ENCODE measurements at places on chromosomes 3 and 15.

DNA sequence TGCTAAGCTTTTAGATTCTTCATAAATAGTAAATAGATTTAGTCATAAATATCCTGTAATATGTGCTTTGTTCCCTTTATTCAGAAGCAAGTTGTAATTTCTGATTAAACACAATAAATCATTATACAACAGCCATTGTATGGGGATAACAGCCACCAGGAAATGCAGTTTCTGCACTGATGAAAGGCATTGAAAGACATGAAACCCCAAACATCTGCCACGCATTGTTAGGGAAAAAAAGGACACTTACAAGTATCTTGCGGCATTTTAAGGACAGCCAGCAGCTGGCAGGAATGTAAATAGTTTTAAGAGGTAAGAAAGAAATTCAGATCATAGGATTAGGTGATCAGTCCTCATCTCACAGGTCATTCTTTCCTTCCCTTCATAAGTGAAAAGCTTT lies 801.1 kb upstream of the LMCD1 start:
- no peak for DNase-seq

- DNase-seq, result no peak
Measured at GRCh38 chr15:56286213-56286612, 42.5 kb upstream of the RFX7 start.

GRCh38 chr3:126180477-126181397 lies at the start of gene ALDH1L1:
Gene ALDH1L1 (minus strand): TSS chr3:126180586. CDS start chr3:126160979, 19,607 bp downstream.
- no peak for DNase-seq

- no peak for DNase-seq
Measured at GRCh38 chr3:32195995-32196540, 42.4 kb upstream of the CMTM8 start.

- DNase-seq, result no peak
Measured at GRCh38 chr15:91508633-91509032, 344.9 kb upstream of the SLCO3A1 start.

DNA sequence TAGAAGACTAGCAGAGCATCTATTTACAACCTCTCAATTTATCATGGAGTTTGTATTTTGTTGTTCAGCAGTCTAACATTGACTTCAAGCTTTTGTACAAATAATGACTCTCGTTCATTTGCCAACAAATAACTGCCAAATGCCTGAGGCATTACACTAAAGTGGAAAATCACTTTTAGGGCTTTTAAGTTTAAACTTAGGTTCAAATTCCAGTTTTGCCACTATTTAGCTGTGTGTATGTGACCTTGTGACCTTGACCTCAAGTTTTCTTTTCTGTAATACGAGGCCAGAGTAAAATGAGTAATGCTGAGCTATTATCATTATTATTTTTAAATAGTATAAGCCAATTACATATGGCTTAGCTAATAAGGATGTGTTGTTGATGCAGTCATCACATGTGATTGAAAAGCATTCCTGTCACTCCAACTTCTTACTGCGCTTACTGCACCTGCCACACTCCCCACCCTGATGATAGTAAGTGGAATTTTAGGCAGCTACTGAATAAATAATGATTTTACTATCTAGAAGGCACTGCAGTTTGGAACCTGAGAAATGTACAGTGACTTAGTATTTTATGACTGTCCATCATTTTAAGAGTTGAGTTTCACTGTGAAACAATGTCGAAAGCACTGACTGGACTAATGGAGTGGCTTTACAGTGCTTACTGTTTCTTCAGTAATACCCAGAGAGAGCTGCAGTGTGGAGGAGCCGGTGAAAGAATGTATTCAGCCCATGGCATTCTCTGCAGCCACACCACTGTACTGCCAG lies 16.3 kb downstream of the ARL8B start:
- DNase-seq, result no peak

- no peak for DNase-seq
Measured at GRCh38 chr15:74631935-74632560, 16.4 kb downstream of the CLK3 start.

GRCh38 chr15:83105440-83105839 lies 2.0 kb upstream of the TM6SF1 start:
- DNase-seq, result no peak

- DNase-seq, result no peak
Measured at GRCh38 chr3:187049462-187050101, 89.7 kb downstream of the RPL39L start.

DNA sequence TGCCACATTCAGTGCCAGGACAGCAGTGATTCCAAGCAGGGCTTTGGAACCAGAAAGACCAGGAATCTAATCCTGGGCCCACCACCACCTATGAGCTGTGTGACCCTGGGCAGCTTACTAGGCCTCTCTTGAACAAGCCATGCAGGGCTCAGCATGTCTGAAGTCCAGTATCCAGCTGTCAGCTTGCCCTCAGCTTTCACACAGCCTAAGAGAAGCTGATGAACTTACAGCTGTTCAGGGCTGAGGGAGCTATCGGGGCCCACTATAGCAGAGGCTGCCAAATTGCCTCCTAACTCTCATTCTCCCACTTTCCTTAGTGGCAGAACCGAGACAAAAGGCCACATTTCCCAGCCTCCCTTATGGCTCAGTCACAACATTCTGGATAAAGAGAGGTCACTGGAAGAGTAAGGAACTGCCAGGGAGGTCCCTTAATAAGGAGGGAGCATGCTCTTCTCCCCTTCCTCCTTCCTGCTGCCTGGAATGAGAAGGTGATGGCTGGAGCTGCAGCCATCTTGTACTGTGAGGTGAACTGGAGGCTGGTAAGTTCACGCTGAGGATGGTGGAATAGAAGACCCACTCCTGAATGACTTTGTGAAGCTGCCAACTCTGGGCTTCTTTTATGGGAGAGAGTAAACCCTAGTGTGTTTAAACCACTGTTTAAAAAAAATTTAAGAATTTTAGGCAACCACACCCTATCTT lies 34.5 kb downstream of the FEM1B start:
- no peak for DNase-seq

- no peak for DNase-seq
Measured at GRCh38 chr3:114452256-114452655, 158.4 kb downstream of the TIGIT start.

- no peak for DNase-seq
Measured at GRCh38 chr3:111070772-111071256, 802 bp upstream of the NECTIN3 start.

DNA sequence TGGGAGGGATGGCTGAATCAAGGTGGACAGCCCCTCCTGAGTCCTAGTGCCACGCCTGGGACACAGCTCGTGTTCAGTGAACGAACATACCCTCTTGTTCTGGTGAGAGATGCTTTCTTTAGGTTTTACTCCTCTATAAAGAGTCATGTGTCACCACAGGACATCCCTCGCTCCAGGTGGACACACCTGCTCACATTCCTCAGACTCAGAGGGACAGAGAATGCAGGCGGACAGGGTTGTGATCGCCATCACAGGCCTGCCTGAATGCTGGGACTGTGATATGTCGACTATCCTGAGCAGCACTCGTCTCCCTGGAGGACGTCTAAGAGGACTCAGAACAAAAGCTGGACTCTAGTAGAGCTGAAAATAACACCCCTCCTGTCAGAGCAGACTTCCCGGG lies 96.4 kb upstream of the SNRPA1 start:
- DNase-seq, result no peak

GRCh38 chr3:179333084-179333483 lies 10.3 kb downstream of the ZNF639 start:
- no peak for DNase-seq

- DNase-seq, result no peak
Measured at GRCh38 chr3:128415200-128415772, 51.4 kb downstream of the DNAJB8 start.

DNA sequence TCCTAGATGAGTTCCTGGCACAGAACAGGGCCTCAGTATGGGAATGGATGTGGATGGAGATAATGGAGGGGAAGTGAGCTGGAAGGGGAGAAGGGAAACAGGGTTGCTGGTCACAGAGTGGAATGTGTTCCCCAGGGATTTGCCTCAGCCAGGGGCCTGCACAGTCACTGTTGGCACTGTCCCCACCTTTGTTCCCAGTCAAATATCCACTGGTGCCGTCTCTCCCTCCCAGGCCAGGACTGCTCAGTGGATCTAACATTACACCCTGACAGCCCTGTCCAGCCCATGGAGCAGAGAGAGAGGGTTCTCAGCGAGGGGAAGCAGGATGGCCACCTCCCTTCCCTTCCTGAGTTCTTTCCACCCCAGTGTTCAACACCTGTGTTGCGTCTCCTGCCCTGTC lies 1.5 kb upstream of the PPP1R2 start:
- DNase-seq, result no peak

- DNase-seq, result no peak
Measured at GRCh38 chr3:170021083-170021482, 16.7 kb upstream of the GPR160 start.

GRCh38 chr3:142013326-142013980 lies 135.9 kb downstream of the TFDP2 start:
- no peak for DNase-seq

GRCh38 chr3:71582612-71583565 lies 639 bp downstream of the FOXP1 start:
- no peak for DNase-seq

- DNase-seq, result no peak
Measured at GRCh38 chr3:186493525-186494255, 50.5 kb downstream of the CRYGS start.

GRCh38 chr15:88174571-88174970 lies 82.0 kb downstream of the NTRK3 start:
- DNase-seq, result no peak

GRCh38 chr3:111892070-111892469 lies 33.0 kb downstream of the PHLDB2 start:
- no peak for DNase-seq

DNA sequence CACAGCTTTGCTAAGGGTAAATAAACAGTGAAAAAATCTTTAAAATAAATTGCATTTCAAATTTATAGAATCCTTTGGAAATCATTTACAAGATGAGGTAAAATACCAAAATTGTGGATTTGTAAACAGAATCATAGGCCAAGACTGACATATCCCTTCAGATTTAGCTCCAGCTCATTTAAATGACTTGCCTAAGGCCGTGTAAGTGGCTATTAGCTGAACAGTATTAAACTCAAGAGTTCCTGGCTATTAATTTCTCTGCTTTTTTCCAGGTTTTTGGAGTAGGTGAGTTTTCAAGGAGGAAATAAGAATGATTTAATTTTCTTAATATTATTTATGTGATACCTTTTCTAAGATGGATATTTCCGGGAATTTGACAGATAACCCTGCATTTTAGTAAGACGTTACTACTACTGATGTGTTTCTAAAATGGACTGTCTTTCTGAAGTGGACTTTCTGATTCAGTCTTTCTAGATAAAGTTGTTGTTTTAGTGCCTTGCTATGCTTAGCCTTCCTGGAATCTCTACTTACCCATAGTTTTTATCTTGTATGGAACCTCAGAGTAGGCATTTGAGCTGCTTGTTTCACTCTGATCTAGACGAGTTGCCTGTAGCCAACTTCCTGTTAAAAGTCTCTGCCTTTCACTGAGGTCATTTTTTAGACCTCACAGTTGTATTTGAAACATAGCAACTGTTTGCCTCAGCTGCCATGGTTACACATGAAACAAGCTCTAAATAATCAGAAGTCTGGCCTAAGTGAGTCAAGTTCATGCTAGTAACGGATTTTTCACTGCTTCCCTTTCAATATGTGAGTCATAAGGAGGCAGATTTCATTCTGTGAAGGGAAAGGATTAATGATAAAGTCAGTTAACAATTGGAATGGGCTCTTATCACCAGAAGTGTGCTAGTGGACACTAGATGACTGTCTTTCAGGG lies 127.0 kb downstream of the KLHL25 start:
- DNase-seq, result peak; percentile 83

GRCh38 chr3:141243271-141243707 lies 11.7 kb downstream of the PXYLP1 start:
- no peak for DNase-seq

GRCh38 chr3:177426878-177427495 lies 229.7 kb upstream of the TBL1XR1 start:
- DNase-seq, result no peak

DNA sequence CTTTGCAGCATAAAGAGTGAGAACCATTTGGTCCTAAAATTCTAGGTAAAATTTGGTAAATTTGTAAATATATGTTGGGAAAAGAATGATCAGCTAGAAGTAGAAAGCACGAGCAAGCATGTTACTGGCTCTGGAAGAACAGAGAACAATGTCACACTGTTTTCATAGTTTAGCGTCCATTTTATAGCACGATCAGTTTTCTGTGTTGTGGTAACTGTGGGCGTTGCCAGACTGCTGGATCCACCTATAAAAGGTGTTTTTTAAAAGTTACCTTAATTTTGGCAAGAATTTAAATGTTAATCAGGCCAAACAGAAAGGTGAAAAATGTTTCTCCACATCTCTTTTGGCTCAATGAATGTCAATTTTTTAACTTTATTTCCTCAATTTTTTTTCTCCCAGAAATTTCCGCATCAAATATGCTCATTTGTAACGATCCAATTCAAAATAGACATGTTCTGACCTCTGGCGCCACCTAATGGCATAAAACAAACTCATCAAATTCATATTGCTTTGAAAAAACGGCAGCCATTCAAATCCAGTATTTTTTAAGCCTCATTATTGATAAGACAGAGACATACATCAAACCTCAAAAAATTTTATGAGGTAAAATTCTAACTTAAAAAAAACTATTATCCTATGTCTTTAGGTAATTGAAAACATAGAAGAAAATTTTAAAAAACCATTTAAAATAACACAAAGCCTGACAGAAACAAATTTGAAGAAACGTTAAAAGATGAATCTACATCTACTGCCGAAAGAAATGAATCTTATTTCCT lies 5.5 kb upstream of the GP5 start:
- no peak for DNase-seq

GRCh38 chr3:155861476-155862183 lies 7.4 kb upstream of the SLC33A1 start:
- DNase-seq, result no peak

DNA sequence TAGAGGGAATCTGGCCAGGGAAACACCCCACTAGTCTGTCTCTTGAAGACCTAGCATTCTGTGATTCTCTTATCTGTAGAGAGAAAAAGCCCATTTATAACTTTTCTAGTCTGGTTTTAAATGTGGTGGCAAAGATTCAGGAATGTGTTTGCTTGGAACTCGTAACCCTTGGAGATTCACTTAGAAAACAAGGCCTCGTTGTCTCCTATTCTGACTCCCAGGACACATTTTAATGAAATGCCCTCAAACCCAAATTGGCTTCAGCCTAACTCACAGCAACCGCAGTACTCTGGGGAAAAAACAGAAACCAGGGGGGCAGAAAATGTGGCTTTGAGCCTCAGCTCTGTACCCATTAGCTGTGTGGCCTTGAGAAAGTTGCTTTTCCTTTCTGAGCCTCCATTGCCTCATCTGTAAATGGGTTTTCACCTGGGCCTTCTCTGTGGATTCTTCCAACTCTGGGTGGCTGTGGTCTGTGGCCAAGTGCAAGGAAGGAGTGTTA lies 36.5 kb downstream of the RPLP1 start:
- DNase-seq, result no peak

GRCh38 chr3:171286580-171287249 lies 173.5 kb downstream of the TNIK start:
- DNase-seq, result no peak

Data from HS-27A (cell line).